NCI-H345 (cell line): ENCODE measurements at places on chromosomes 6 and 20.

- DNase-seq: no peak
Measured at GRCh38 chr6:27096834-27097511, 150.5 kb upstream of the PRSS16 start.

GRCh38 chr20:41717483-41717882 lies 99.3 kb upstream of the CHD6 start:
- DNase-seq: peak; percentile 97

DNA sequence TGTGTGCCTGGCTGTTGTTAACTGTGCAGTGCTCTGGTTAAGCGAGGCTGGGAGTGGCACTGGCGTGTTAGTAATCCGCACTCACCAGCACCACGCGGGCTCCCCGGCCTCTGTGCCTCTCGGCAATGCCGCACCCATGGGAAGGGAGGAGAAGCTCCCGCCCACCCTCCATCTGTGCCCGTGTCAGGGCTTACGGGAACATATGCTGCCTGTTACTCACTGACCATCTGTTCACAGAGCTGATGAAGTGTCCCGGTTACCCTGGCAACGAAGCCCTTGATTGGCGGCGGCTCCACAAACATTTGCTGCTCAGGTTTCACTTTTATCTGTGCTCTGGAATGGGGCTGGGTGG lies 114.7 kb downstream of the PSMB1 start:
- DNase-seq: peak; percentile 94

DNA sequence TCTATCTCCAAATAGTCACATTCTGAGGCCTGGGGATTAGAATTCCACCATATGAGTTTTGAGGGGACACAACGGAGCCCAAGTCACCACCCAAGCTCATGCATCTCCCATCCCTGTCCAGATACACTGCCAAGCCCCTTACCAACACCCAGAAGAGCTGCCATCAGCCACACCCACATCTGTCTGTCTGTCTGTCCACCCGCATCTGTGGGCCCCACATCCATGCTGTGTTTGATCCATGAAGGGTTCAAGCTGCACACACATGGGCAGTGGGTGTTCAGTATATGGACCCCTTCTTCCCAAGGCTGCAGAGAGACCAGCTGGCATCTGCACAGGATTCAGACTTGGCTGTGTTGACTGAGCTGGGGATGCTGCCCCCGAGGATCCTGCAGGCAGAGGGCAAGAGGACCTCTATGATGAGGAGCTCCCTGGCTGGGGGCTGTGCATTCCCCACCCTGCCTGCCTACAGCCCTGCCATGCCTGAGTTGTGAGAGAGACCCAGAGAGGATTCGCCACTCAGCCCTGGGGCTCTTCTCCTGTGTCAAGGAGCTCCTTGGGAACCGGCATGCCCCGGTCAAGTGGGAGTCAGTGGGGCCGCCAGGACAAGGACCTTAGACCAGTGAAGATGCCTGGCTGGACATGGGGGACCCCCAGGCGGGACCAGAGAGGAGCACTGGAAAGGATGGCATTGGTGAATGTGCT lies 206.4 kb downstream of the SYNDIG1 start:
- no peak for DNase-seq

DNA sequence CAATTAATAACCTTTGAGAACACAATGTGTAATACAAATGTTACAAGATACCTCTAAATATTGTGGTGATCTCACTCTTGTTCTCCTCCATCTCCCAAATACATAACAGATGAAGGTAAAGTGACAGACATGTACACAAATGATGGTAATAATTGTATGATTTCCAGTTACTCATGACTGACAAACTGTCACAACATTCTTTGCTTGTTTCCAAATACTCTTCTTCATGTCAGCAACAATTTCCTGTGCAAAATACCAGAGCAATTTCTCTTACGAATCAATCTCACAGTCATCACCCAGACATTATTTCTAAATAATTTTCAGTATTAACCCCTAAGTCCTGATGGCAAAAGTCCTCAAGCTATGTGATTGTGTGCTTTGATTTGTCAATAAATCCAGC lies 92.9 kb downstream of the RPS12 start:
- no peak for DNase-seq

- no peak for DNase-seq
Measured at GRCh38 chr6:78251931-78252330, 599.1 kb downstream of the MEI4 start.

DNA sequence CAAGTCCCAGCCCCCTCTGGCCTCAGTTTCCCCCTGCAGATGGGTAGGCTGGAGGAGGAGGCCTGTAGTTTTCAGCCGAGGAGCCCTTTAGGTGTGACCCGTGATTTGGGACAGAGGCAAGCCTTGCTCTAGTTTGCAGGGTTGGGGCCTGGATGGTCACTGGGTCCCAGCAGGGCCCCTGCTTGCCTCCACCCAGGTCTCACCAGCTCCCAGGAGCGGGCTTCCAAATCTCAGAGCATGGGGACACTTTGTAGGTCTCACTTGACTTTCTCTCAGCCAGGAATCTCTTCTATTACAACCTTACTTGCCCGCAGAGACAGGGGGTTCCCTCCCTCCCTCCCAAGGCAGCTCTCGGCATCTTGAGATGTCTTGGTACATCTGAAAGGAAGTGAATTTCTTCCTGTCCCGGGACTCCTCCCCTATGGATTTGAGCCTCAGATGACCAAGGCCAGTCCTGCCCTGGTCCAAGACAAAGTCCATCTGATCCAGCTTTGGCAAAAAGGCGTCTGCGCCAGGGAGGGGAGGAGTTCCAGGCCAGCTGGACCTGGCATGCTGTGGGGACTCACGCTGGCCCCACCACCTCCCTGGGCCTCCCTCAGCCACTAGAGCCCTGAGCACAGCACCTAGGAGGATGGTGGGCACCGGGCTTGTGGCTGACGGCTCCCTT lies 47.4 kb downstream of the SRC start:
- no peak for DNase-seq

DNA sequence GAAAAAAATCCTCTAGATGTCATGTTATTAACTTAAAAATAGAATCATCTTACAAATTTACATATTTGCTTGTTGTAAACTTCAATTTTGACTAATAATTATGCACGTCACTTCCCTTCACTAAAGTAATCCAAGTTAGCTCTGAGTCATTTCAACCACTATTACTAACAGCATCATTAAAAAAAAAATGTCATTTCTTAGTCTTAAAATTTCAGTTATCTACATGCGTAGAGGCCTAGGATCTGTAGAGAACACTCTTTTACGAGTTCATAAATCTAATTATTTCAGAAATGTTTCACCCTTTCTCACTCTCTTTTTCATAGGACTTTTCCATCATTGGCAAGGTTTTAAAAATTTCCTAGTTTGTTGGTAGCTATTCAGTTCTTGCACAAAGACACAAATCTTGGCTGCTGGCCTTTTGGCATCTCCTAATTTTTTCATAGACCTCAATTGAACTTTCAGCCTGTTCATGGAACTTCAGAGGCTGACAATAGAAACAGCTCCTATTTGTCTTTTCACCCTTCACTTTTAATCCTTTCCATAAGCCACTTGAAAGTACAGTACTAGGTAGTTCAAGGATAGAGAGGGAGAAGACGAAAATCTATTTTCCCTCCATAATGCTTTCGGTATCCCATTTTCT lies 61.5 kb downstream of the OGFRL1 start:
- no peak for DNase-seq

DNA sequence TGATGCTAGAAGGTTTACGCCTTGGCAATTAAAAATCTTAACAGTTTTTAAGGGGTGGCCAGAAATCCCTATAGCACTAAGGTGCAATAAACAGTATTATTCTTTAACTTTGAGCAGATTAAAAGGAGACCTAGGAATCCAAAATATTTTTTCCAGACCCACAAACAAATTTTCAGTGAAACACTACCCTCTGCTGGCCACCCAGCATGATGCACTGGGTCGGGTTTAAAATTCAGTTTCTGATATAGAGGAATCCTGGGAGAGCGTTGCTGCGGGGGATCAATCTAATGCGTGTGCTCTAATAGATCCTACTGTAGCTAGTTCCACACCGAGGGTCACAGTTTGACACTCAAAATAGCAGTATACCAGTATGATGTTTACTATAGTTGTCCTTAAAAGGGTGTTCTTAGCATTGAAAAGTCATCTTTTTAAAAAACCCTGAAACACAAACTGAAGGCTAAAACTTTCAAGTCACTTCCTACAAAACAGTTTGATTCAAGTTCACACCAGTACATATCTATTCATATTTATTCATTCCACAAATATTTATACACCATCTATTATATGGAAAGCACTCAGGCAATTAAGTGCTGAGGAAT lies 10.2 kb downstream of the UBE3D start:
- DNase-seq: peak; percentile 51

- DNase-seq: no peak
Measured at GRCh38 chr6:12528581-12529363, 187.8 kb upstream of the PHACTR1 start.

GRCh38 chr6:85867595-85867994 lies 224.9 kb upstream of the SYNCRIP start:
- DNase-seq: no peak

DNA sequence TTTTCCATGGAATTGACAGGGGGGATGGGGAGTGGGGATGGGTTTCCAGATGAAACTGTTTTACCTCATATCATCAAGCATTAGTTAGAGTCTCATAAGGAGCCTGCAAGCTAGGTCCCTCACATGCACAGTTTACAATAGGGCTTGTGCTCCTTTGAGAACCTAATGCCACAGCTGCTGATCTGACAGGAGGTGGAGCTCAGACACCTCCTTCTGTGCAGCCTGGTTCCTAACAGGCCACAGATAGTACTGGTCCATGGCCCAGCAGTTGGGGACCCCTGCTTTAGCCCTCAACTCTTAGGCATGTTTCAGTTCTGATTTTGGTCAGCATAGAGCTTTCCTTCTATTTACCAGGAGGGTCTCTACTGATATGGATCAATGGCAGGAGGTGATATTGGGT lies 251.6 kb downstream of the LAMA2 start:
- DNase-seq: no peak

GRCh38 chr20:15245896-15246295 lies 908.5 kb upstream of the FLRT3 start:
- DNase-seq: no peak
